Hindlimb muscle (tissue), 1 donor: ENCODE measurements at places on chromosomes 6 and 20. TPM values are rescaled to one million over a fixed set of nuclear protein-coding genes. Genes with fewer than 3 reads are reported as not detected.

Gene CDK19
- polyA plus RNA-seq = 14.8 TPM

Gene SLC24A3
- 28.9 TPM for polyA plus RNA-seq

Gene GSTA3
- not detected for polyA plus RNA-seq

Gene TCP11
- 0.34 TPM for polyA plus RNA-seq

Gene EEF1A2
- 1,012 TPM for polyA plus RNA-seq

Gene DDR1
- polyA plus RNA-seq = 86.4 TPM

Gene PKIG
- polyA plus RNA-seq = 57.2 TPM

Gene CCNC
- 33.9 TPM for polyA plus RNA-seq

Gene ITCH
- polyA plus RNA-seq = 26.6 TPM

Gene CRNKL1
- polyA plus RNA-seq = 24.2 TPM

Gene HLA-G
- 0.39 TPM for polyA plus RNA-seq

Gene CRISP3
- 0.14 TPM for polyA plus RNA-seq

Gene TAPBP
- polyA plus RNA-seq = 24.6 TPM

Gene POM121L2
- not detected for polyA plus RNA-seq

Gene SAMD3
- 0.92 TPM for polyA plus RNA-seq

DNA sequence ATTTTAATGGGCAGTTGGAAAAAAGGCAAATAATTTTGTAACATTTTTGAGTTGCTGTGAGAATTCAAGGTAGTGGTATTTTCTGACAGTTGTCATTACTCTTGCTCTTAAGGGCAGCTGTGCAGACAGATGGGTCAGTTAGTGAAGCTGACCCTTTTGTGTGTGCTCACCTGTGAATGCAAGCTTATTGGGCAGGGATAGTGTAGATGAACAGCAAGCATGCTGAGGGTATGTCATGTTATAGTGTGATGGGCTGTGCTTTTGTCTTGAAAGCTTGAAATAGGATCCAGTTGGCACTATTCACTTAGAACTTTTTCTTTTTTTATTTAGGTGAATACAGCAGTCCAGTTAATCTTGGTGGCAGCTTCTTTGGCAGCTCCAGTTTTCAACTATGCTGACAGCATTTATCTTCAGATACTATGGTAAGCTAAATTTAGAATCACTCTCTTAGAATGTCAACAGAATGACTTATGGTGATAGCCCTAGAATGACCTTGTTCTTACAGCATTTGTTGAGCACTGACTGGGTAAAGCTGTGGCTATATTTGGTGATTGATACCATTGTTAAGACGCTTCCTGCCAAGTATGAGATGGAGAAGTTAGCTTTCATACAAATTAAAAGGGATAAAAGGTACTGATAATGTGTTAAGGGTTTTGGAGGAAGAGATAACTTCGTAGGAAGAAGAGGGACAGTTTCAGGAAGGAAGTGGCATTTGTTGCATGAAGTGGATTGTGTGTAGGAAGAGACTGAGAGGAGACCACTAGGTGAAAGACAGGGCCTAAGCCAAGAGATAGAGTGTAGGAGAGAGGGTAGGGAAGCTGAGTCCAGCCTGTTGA, 19.5 kb downstream of the LRRN4 start:
- DNase-seq = no peak

DNA sequence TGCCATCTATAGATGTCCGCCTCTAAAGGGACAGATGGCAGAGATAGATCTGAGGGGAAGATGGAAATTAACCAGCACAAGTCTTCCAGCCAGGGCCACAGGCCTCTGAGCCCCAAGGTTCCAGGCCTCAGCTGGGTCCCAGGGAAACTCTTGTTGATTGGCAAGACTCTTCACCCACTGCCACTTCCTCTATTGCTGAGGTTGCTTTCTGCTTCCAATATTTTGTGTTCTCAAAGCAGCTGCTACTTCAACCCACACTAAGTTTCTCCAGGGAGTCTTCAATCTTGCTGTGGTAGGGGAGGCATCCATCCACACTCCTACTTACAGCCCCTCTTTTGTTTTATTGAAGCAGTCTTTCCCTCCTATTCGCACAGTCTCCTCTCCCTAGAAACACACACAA, 36.4 kb upstream of the SASH1 start:
- DNase-seq = no peak

DNA sequence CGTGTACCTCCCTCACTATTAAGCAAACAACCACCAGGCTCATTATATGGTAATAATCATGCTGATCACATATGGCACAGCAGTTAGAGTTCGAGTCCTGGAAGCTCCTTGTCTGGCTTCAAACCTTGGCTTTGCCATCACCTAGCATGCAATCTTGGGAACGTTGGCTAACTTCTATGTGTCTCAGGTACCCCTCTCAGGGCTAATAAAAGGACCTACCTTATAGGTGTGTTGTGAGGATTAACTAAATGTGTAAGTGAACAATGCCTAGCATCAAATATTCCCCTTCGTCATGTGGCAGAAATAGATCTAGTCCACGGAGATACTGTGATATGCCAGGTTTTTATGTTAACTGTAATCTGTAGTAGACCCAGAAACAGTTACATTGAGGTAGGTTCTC, 10.4 kb downstream of the CYP24A1 start:
- no peak for DNase-seq

DNA sequence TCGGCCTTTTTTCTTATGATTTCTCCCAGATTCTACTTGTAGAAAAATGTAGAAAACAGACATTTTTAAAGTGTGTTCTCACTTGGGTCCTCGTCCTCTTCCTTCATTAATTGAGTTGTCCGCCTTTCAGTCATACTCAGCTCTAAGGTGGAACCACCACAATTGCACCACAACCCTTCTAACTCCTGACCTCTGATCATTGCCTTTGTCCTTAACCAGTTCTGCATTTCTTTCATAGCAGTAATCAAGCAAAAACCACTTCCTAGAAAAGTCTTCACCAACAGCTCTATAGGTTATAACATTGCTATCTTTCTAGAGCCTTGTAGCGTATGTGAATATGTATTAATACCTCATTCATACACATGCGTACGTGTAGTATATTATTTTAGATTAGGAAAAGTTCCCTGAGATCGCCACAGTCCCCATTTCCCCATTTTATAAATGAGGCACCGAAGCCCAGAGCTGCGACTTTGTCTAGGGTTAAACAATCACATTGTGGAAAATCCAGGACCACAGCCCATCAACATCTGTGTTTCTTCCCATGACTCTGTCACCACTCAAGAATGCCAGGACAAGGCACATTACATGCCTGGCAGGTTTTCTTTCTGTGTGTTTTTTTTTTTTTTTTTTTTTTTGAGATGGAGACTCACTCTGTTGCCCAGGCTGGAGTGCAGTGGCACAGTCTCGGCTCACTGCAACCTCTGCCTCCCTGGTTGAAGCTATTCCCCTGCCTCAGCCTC, 175.5 kb downstream of the BTBD3 start:
- DNase-seq = no peak

DNA sequence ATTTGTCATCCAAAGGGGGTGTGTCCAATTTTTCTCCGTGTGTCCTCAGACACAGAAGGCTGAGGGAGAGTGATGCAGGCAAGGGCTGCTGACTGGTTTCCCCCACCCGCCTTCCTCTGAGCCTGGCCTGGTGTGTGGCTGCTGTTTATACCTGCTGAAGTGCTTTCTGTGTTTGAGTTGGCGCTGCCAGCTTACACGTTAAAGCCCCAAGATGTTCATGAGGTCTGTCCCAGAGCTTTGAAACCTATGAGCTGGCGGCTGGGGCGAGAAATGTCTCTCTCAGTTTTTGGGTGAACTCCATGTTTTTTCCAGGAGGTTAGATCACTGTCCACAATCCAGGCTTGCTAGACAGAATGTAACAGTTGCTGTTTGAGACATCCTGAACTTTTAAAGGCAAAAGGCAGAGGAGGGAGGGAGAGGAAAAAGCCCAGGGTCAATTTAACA, 69.0 kb upstream of the CCN2 start:
- peak; percentile 47 for DNase-seq

DNA sequence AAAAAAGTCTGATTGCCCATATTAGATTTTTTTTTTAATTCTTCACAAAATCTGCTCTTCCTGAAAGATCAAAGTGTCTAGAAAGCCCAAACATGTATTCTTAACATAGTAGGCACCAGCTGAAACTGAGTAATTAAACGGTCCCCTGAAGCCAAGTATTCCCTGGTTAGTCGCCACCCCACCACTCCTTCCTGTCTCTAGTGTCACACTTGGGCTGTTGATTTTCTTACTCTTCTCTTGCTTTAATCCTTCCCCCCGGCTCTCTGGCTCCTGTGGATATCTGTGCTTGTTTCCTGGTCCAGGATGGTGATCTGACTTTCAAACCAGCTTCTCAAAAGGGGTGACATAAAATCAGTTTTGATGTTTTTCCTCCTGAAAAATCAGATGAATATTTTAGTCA, 162.9 kb downstream of the QKI start:
- no peak for DNase-seq

- DNase-seq = no peak
Observed at GRCh38 chr6:136155191-136155590, 94.9 kb downstream of the MTFR2 start.

DNA sequence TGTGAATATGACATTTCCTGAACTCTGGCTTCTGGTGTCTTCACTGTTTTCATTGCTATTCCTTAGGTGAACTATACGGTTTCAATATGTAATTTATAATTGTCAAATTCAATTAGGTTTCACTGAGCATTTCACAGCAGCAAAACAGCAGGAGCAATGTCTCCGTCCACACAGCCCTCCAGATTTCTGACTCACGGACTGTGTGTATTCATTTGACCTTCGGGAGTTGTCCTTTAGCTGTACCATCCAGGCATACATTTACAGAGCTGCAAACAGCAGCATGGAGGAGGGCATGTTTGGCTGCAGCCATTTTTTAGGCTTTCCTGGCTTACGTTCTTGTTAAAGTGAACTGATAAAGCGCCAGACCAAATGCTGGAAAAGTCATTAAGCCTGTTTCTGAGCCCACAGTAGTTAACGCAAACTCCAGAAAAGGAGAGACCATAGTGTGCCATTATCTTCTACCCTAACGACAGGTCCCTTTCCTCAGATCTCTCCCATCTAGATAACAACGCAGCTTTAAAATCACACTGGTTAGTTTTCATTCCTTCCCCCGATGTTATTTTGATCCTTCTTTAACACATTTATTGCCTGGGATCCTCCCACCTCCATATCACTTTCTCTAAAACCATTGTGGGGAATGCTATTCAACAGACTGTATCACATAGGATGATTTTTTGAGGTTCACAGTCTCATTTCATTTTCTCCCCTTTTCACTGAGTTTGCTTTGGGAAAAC, 18.3 kb downstream of the FOXC1 start:
- DNase-seq = no peak

- DNase-seq = no peak
Observed at GRCh38 chr6:24537082-24537699, 42.4 kb downstream of the ALDH5A1 start.

- no peak for DNase-seq
Observed at GRCh38 chr6:143544011-143544696, 32.6 kb upstream of the FUCA2 start.

DNA sequence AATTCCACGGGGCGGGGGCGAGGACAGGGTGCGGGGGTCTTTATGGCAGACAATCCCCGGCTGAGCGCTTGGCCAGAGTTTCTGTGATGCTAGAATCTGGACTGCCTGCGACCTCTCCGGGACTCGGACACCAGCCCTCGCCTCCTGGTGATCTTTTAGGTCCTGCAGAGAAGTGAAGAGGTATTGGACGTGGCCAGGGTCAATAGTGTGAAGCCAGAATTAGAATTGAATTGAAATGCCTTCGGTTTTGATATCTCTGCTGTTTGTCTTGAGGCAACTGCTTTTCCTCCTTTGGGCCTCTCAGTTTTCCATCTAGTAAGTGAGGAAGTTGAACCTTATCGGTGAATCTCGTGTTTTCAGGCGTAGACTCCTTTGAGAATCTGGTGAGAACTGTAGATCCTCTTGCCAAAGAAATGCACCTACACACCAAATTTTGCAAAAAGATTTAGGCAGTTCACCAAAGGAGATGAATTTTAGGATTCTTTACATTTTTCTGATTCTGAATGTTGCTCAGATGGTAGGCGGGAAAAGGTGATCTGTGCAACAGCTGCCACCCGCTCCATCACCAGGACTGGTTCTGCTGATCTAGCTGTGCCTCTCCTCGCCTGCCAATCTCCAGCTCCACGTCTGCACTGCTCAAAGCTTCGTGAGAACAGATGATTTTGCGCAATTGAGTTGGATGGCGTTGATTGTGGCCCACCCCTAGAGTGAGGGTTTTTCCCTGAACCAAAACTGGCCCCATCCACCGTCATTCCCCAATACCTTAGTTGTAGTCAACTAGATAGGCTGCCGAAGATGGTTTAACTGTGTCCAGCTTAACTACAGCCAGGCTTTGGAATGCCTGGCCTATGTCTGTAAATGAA, 837 bp upstream of the OSER1 start:
- peak; percentile 29 for DNase-seq

- DNase-seq = no peak
Observed at GRCh38 chr6:145531822-145532221, 203.5 kb downstream of the EPM2A start.

- no peak for DNase-seq
Observed at GRCh38 chr20:8709627-8710026, 359.3 kb upstream of the PLCB4 start.

- DNase-seq = no peak
Observed at GRCh38 chr6:125421836-125422235, 120.1 kb upstream of the HDDC2 start.

GRCh38 chr6:48614326-48614725, 503.3 kb upstream of the PTCHD4 start:
- no peak for DNase-seq

DNA sequence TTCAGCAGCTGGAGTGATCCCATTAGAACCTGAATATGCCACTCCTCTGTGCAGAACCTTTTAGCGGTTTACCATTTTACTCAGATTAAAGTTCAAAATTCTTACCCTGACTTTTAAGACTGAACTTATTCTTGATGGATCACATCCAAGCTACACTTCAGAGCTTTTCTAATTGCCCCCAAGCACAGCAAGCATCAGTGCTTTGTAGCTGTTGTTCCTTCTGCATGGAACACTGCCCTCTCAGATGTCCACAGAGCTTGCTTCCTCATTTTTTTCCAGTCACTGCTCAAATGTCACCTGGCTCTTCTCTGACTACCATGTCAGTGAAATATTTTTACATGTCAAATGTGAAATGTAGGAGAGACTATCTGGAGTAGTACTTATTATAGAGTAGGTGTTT, 1.6 kb upstream of the SLC35B3 start:
- no peak for DNase-seq

DNA sequence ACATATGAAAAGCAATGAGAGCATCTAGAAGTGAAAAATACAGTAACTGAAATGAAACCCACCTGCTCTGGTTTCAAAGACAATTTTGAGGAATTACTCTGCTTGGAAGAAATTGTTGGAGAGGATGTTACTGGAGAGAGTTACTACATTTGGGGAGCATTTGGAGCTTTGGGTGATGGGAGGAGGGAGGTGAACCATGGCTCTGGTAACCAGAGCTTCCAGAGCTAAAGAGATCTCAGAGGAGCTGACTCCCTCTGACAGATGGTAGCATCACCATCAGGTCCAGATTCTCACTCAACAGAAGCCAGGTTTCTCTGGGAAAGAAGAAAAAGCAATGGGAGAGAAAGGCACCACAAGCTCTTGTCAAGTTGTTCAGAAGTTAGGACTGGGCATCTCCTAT, 42.2 kb upstream of the SMAP1 start:
- no peak for DNase-seq

- no peak for DNase-seq
Observed at GRCh38 chr20:60786686-60787217, 465.3 kb upstream of the CDH4 start.
